ENCODE measurements at places on chromosomes 1 and 21.
A peak's percentile ranks its signal among the peaks of the same experiment; 100 is the strongest.

DNA sequence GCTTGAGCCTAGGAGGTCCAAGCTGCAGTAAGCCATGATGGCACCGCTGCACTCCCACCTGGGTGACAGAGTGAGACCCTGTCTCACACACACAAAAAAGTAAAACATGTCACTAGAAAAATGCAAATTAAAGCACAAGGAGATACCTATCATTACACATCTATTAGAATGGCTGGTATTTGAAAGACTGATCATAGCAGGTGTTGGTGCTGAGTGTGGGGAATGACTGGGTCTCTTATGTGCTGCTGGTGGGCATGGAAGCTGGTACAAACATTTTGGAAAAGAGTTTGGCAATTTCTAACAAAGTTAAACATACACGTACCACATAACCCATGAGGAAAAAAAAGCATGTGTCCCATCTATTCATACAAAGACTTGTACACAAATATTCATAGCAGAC lies 142.1 kb upstream of the ZBTB40 start:
- DNase-seq, result no peak

DNA sequence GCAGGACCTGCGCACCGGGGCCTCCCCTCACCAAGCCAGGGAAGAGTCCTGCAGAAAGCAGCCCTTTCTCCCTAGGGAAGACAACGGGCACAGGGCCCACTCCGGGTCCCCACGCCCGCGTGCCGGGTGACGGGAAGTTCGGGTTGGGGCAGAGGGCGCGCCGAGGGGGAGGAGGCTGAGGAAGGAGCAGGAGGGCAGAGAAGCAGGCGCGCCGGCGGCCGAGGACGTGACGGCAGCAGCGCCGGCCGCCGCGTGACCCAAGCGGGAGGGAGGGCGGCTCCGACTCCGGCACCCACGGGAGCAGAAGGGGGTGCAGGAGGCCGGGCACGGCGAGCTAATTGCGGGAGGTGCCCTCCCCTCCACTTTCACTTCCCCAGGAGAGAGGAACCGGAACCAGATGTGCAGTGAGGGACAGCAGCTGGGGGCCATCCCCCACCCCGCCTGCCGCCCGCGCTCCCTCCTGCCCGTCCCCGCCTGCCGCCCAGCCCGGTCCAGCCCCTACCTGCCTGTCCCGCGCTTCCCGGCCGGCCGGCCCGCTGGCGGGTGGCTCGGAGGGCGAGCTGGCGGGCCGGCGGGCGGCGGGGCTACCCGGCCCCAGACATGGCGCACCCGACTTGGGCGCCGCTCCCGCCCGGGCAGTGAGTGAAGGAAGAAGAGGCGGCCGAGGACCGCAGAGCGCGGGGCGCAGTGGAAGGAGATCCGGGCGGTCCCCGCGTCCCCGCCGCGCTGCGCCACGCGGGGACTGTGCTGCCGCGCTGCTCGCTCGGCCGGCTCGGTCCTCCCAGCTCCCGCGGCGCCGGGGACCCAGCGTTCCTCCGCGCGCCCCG lies 510 bp downstream of the DENND4B start:
- DNase-seq, result peak; percentile 62

GRCh38 chr1:1001057-1001783 lies 1.3 kb upstream of the HES4 start:
- no peak for DNase-seq

DNA sequence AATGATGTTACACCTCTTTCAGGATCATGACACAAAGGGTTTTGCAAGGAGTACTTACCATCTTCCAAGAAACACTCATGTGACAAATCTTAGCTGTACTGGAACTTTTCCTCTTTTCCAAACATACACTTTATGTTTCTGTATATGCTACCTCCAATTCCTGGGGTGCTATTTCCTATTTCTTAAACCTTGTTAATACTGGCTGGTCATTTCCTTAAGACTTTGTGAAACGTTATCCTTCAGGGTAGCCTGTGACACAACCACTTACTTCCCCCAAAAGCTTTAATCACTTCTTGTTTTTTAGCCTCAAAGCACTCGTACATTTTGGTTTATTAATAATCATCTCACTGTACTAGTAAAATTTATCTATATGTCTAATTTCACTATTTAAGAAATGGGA lies 39.4 kb downstream of the OR10Z1 start:
- no peak for DNase-seq

GRCh38 chr1:25619101-25619890 lies 2.7 kb downstream of the MAN1C1 start:
- peak; percentile 48 for DNase-seq

DNA sequence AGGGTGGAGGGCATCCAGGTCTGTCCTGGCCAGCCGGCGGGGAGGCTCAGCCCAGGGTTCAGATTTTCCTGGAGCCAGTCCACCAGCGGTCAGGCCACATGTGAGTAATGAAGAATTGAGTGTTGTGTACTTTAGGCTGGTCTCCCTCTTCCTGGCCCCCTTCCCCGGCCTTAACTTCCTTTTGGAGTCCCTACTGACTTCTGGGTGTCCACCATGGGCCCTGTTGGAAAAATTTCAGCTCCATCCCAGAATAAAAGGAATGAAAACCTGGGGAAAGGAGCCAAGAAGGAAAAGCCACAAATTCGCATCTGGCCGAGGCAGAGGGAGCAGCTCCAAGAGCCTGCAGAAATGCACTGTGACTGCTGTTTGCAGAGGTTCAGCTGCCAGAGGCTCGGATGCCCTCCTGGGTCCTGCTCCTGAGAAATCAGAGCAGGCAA lies 35.5 kb upstream of the HHAT start:
- no peak for DNase-seq

- DNase-seq, result no peak
Measured at GRCh38 chr1:94946886-94947285, 20.0 kb upstream of the CNN3 start.

GRCh38 chr1:36539526-36539925 lies 56.8 kb upstream of the CSF3R start:
- no peak for DNase-seq

DNA sequence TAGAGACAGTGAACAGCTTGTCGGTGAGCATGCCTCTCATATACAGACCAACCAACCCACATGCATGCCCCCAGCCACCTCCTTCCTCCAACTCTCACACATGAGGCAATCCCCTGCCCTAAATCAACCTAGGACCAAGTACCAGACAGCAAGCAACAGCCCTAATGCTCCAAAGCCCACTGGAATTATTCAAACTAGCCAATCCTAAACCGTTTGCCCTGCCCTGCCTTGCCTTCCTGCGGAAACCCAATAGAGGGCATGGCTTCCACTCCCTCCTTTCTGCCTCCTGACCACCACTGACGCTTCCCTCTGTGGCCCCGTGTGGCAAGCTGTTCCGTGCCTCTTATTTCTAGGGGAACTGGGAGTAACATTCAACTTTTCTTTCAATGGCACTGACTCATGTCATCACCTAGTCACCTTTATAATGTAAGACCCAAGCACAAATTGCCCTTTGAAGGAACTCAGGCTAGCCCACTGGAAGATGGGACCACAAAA lies 129.3 kb upstream of the GJB5 start:
- DNase-seq, result no peak

GRCh38 chr1:182587666-182588499 lies 1.2 kb downstream of the RNASEL start:
- no peak for DNase-seq

DNA sequence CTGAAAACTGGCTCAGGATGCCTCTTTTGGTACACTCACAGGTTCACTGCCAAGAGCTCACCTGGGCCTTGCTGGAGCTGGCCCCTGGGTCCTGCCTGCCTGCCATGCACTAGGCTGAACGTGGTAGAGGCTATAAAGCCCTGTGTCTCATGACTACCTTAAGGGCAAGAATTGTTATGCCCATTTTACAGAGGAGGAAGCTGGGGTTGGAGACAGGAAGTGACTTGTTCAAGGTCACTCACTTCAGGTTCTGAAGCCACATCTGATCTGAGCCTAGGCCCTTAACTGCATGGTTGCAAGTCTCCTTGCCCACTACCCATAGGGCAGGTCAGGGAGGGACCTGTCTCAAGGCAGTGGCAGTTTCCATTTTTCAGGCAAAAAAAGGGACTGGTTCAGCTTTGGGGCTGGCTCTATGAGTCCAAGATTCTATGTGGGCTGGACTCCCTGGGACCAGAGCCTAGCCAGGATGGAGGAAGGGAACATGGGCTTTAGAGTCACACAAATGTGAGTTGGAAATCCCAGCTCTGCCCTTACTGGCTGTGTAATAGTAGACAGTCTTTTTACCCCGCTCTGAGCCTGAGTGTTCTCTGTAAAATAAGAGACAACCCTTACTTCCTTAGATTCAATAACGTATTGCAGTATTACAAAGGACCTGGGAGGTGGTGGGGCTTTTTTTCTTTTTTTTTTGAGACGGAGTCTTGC lies 7.8 kb downstream of the STK40 start:
- no peak for DNase-seq

DNA sequence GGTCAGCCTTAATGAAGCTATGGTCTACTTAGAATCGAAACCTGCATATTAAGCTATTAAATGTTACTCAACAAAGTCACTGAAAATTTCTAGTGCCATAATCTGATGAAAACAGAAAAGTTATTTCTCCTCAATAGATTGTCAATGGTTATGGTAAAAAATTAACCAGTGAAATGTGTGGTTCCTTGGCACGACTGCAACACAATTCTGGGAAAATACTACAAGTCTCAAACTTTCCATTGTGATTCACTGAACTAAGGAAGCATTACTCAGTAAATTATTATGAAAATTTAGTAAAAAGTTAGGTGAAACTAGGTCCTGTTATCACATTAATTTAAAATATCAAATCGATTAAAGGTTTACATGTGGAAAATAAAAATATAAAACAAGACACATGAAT lies 12.8 kb upstream of the OR2T10 start:
- no peak for DNase-seq

DNA sequence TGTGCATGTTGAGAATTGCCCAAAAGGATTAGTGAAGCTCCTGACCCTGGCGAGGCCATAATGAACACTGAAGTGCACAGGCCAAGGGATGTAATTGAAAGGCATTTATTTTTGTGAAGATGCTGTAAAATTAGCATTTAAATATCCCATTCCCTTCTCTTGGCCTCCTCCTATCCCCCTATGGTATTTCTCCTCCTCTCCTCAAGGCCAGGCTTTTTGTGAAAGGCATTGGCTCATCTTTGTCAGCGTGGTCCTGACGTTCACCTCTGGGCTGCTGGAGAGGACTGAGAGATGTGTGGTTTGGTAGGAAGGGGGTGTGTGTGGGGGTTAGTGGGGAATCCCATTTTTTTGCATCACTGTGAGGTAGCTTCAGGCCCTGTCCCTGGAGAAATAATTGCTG lies 81.5 kb upstream of the CD1D start:
- DNase-seq, result no peak

GRCh38 chr1:109466452-109467300 lies at the start of gene SYPL2:
Gene SYPL2 (plus strand): TSS chr1:109466546. CDS start chr1:109466844, 298 bp downstream.
- no peak for DNase-seq

GRCh38 chr1:160024195-160024905 lies 7.4 kb downstream of the PIGM start:
- peak; percentile 63 for DNase-seq

DNA sequence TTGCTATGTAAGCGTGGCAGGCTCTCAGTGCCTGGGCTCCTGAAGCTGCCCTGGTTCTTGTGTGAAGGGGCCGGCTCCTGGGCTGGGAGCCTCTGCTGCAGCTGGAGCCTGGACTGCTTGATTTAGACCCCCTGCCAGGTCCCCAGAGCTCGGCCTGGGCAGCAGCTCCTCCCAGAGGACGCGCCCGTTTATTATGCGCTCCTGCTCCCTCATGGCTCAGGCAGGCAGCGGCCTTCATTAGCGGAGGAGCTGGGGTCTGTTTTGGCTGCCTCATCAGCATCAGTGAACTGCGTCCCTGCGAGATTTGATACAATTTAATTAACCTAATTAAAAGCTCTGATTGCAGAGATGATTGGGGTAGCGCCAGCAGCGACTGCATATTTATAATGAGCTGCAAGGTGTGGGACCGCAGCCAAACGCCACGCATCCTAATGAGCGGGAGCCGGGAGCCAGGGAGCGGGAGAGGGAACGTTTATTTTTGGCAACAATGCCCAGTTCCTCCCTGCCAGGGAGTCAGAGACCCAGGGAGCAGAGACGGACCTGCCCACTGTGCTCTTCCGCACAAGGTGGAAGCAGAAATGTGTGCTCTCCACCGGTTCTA lies 16.6 kb downstream of the UTP11 start:
- no peak for DNase-seq

GRCh38 chr1:19193004-19193403 lies 17.1 kb downstream of the UBR4 start:
- DNase-seq, result no peak

DNA sequence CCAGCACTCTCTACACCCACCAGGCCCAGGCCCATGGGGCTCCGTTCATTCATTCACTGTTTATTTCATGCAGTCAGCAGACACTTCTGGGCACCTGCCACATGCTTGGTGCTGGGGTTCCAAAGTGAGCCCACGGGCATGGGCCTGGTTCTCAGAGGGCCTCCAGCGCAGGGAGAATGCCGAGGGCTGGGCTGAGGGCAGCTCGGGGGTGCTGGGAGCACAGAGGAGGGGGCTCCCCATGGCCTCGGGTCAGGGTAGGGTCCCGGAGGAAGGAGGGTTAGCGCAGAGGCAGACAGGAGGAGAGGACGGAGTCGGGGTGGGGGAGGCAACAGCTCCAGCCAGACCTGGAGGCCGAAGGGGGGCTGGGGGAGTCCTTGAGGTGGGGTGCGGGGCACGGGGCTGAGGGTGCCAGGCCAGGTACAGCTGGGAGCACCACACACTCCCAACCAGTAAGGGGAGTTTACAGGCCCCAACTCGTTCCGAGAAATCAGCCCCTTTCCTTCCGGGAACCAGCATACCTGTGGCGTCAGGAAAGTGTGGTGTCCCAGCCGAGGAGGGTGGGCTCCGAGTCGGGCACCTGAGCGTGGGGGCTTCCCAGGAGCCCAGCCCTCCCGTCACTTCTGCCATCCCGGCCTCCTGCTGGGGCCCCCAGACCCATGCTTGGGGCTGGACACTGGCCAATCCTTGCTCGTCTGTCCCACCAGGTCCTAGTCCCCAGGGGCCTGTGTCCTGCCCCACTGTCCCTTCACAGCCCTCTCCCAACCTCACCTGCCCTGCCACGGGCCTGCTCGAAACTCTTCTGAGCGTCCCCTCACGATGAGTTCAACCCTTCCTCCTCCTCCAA lies 10.8 kb downstream of the ARHGEF16 start:
- DNase-seq, result no peak

DNA sequence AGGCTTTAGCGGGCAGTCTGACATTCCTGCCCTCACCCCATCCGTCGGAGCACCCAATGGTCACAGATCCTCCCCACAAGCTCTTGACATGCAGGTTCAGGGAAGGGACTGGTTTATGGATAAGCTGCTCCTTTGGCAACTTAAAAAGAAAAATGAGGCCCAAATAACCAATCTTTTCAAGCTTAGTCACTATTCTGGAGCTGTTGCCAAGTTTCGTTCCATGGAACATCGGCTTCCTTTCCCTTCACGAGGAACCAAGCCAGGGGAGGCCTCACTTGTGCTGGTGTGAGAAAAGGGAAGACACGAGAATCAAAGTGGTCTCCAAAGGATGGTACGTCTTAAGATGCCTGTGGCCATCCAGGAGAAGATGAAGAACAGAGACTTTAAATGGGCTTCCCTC lies 46.1 kb upstream of the LPAR3 start:
- no peak for DNase-seq

- DNase-seq, result no peak
Measured at GRCh38 chr1:116558140-116558549, 12.7 kb downstream of the CD58 start.

GRCh38 chr1:2583331-2583791 lies 3.2 kb upstream of the PRXL2B start:
- DNase-seq, result no peak

Measured in hippocampal formation (tissue), 2 donors.